Stimulated activated CD4-positive, alpha-beta T cell treated with anti-CD3 and anti-CD28 coated beads, Interleukin-4, amount 100 ng/mL, for 48 hours (primary cell): ENCODE measurements at places on chromosomes 2 and 18.

- no peak for DNase-seq
Measured at GRCh38 chr2:11683966-11684365, 14.0 kb upstream of the NTSR2 start.

DNA sequence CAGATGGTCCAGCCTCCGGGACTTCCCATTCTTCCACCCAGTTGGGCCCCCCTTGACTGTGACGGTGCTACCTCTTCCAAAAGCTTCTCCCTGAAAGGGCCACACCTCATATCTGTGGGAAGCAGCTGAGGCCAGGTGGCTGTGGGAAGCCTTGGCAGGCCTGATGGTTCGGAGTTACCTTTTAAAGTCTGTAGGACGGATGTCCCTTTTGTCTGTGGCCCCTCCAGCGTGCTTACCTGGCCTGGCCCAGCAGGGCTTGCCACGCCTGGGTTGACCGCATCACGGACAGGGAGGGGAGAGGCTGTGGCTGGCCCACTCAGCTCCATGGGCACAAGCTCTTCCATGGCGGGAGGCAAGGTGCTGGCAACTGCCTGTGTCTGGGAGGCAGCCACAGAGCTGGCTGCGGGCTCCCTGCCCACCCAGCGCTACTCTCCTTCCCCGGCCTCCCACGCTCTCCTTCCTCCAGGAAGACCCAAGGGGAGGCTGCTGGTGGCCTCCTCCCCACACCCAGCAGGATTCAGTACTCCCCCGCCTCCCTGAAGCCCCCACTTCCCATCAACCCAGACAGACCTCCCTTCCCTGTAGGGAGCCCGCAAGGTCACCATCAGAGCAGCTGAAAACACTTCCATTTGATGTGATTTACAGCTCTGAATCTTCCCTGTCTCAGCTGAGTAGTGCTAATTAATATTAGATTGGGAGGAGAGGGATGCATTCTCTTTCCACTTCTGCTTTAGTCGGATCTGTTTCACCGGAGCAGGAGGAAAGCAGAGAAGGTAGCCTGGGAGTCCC is 52.8 kb downstream of the EDAR start:
- DNase-seq = no peak

GRCh38 chr2:167965907-167966761 is 281.3 kb downstream of the STK39 start:
- no peak for DNase-seq

DNA sequence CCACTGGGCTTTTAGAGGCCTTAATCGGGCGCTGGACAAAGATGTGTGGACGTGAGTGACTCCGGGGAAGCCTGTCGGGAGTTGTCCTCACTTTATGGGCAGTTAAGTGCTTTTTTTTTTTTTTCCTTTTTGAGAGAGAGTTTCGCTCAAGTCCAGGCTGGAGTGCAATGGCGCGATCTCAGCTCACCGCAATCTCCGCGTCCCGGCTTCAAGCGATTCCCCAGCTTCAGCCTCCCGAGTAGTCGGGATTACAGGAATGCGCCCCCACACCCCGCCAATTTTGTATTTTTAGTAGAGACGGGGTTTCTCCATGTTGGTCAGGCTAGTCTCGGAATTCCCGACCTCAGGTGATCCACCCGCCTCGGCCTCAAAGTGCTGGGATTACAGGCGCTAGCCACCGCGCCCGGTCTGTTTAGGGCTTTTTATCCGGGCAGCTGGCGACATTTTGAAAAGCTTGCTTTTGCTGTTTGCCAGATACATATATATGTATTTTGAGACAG is 1.5 kb downstream of the MSH6 start:
- no peak for DNase-seq

- no peak for DNase-seq
Measured at GRCh38 chr2:55885127-55885943, 38.2 kb downstream of the EFEMP1 start.

- no peak for DNase-seq
Measured at GRCh38 chr2:20223407-20224163, 1.3 kb downstream of the SDC1 start.

DNA sequence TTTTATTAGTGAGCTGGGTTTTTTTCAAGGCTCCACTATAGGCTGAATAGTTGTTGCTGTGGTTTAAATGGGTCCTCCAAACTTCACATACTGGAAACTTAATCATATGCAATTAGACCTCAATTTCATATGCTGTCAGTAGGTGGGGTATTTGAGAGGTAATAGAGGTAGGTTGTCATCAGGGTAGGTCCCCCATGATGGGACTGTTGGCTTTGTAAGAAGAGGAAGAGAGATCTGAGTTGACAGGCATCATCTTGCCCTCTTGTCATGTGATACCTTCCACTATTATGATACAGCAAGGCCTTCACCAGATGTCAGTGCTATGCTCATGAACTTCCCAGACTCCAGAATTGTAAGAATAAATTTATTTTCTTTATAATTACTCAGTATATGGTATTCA is 819.4 kb downstream of the LRP1B start:
- no peak for DNase-seq

- DNase-seq = peak; percentile 16
Measured at GRCh38 chr2:195562570-195563566, 94.2 kb upstream of the SLC39A10 start.

DNA sequence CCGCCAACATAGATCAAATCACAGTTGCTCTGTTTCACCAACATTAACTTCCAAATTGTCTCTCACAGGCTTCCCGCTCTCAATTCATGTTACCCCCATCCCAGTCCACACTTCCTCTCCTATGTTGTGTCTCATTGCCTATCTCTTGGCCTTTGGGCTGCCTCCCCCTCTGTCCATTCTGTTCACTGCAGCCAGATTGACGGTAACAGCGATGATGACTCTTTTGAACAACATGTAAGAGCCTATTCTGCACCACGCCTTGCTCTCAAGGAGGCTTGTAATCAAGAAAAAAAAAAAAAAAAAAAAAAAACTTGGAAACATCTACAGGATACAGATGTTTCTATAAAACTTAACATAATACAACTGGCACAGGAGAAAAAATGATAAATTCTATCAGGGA is 77.3 kb upstream of the RMDN2 start:
- DNase-seq = no peak

DNA sequence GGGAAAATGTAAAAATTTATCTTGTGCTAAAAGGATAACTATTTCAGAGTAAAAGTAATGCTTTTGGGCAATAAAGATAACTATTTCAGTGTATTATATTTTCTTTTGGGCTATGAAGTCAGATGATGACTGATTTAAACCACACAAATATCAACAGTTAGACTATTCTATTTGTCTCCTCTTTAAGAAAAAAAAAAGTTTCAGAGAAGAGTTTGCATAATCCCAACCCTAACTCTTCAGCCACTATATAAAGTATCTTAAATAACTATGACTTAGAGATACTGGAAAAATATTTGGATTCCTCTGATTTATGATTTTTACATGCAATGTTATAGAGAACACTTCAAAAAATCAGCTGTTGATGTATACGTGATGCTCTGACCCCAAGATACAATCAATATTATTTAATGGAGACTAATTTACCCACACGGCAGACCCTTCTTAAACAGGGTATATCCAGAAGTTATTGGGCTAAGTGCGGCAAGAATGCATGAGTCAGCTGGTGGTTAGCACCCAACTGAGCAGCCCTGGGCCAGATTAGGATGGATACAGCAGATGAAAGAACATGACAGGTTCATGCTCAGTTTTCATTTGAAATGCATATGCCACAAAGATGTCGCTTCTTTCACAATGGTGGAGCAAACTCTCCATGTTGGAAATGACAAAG is 279.0 kb downstream of the AFF3 start:
- no peak for DNase-seq

DNA sequence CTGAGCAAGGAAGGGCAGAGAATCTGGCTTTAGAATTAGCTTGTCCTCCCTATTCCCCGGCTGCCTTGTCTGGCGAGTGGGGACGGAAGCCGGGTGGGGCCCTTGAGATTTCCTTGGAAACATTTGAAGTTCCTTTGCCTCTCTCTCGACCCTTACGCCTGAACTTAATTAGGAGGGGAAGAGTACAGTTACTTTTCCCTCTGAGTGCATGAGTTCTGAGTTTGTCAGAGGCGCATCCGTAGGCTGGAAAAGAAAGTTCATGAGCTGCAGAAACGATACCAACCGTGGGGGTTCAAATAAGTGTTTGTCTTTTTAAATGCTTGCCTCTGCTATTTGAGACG is 468 bp downstream of the PIKFYVE start:
- DNase-seq = no peak

DNA sequence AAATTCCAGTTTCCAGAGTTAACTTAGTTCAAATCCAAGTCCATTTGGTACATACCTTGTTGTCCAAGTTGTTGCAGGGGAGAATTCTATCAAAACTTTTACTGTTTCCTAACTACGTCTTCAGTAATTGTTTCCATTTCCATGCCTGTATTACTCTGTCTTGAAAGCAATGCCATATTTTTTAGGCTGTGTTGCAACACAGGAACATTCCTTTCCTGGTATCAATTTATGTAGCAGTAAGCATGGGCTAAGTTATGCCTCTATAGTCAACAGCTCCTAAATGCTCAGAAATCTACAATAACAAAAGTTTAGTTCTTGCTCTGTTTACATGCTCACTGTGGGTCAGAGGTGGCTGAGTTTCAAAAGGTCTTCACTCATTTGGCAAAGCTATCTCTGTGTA is 1943.8 kb upstream of the PIK3C3 start:
- no peak for DNase-seq

DNA sequence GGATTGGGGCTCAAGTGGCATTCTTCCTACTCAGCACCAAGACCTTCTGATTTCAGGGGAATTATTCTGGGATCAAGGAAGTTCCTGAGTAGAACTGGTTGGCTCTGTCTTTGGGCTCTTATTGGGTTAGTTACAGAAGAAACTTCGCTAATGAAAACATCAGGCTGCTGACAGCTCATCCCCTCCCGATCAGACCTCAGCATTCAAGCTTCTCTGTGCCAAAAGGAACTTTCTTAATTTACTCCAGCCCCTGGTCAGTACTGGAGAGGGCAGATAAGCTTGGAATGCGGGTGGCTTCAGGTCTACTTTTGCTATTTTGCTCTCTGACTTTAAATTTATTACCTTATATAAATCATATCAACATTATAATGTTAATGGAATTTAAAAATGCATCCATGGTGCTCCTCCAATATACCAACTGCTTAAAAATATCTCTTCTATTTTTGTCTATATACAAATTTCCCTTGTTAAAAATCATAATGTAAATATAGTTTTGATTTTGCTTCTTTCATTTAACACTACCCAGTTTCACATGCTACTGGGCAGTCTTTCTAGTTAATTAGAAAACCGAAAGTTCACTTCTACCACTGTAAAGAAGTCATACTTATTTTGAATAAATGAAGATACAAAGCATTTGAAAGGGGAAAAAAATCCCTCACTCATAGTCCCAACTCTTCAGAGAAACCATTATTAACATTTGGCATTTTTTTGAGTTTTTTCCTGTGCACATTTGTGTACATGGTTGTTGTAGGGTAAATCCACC is 34.4 kb downstream of the PCARE start:
- no peak for DNase-seq

DNA sequence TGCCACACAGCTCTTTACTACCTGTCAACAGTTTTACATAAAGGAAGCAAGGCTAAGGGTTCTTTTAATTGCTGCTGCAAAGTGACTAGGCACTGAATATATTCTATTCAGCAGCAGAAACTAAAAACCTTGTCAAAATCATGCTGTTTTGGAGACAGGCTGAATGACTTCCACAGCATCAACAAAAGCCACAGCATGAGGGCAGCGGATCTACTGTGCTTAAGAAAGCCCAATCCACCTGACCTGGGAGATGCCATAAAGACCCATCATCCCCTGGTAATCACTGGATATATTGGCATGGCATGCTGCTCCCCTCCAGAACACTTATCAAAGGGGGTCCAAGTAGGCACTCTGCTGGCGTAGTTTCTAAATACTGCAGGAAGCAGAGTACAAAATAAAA is 715.1 kb upstream of the SLC8A1 start:
- DNase-seq = no peak

DNA sequence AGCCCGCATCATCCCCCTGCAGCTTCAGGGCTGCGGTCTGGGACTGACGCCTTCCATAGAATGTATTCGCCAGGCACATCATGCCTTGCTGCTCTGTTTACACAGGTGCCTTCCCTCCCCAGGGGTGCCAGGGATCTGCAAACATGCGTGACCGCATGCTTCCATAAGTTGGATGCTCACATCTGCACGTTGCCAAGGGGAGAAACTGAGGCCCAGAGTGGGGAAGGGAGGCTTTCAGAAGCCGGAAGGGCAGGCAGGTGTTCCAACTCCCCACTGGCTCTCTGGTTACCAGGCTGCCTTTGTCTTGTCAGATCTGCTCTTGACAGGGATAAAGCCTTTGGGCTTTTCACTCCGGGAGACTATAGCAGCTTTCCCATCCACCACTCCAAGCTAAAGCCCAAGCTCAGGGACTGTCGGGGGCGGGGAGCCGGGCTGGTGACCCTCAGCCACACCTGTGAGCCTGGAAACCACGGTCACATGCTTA is 125.8 kb upstream of the TNP1 start:
- no peak for DNase-seq

DNA sequence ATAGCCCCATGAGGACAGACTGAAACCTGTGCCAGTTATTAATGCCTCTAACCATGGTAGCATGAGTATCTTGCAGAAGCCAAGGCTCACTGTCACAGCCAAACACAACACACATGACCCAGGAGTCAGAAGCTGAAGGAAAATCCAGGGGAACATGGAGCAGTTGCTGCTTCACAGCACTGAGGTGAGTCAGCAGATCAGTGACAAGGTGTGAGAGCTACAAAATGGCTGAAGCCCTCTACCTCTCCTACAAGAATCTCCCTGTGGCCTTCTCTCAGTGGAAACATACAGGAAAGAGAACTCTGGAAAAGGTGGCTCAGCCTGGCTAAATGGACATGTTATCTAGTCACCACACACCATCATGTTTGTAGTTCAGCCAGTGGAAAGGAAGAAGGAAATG is 93.5 kb downstream of the NAB1 start:
- DNase-seq = no peak
